ENCODE measurements at places on chromosomes 2 and 18.
A peak's percentile ranks its signal among the peaks of the same experiment; 100 is the strongest.

DNA sequence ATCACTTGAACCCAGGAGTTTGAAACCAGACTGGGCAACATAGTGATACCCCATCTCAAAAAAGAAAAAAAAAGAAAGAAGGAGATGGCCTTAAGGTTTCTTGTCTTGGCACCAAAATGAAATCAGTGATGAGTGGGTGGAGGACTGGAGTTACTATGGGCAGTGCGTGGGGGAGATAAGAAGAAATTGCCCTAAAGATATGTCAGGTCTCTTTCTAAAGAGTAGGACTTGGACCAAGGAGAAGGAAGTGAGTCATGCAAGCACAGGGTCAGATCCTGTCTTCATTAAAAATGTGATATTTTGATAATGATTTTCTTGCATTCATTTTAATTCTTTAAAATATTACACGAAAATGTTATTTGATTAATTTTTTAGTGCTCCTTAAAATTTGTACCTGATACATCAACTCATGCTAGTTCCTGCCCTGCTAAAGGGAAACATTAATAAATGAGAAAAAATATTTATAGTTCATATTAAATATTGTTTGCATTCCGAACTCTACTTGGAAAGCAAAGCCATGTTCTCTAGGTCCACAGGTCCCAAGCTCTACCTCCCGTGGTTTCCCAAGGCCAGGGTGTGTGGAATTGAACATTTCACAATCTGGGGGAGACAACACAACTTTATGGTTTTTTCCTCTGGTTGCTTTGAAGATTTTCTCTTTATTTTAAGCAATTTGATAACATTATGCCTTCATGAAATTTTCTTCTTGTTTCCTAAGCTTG is 62.6 kb upstream of the CTLA4 start:
- no peak for DNase-seq

GRCh38 chr2:99651930-99652670 is 162.3 kb upstream of the REV1 start:
- no peak for DNase-seq

- no peak for DNase-seq
Observed at GRCh38 chr2:27461118-27461517, 18.9 kb downstream of the KRTCAP3 start.

DNA sequence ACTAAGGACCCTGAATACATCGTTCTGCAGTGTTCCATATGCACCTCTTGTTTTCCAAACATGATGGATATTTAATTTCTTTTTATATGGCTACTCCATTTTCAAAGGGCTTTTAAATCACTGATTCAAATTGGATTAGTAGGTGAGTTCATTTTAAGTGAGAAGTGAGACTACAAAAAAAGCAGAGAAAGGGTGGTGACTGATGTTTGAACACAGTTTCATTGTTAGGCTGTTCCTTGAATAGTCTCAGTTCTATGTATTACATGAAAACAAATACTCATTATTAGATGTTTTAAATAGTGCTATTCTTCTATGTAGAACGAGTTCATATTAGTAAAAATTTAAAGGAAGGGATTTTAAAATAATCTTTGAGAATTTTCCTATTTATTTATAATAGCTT is 72.7 kb upstream of the STON1 start:
- no peak for DNase-seq

GRCh38 chr2:157784169-157784822 is 91.8 kb downstream of the ACVR1 start:
- peak; percentile 7 for DNase-seq

Data from stimulated activated CD4-positive, alpha-beta T cell treated with anti-CD3 and anti-CD28 coated beads, Interleukin-1b, Interleukin-23, amount 100 ng/mL, for 48 hours (primary cell).